ENCODE measurements at places on chromosomes 12 and 14. TPM values are rescaled to one million over a fixed set of nuclear protein-coding genes. Genes with fewer than 3 reads are reported as not detected.

GLS2 gene
- 7.3 TPM for total RNA-seq

DNA sequence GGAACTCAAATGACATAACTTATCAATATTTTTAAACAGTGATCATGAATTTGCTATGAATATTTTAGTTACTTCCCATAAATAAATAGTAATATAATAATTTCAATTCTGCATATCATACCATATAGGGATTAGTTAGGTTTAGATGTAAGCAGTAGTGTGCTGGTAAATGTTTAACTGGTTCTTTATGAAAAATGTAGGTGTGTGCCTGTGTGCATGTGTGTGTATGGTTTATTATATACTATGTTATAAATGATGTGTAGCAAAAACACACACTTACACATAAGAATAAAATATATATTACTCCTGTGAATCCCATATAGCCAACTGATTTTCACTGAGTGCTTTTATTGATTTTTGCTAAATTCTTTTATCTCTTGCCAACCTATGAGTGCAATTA is 14.0 kb upstream of the BHLHE41 start:
- no peak for DNase-seq

KRT73 gene
- total RNA-seq = not detected

OR4E2 gene
- total RNA-seq = not detected

CGRRF1 gene
- total RNA-seq = 10.0 TPM

DNA sequence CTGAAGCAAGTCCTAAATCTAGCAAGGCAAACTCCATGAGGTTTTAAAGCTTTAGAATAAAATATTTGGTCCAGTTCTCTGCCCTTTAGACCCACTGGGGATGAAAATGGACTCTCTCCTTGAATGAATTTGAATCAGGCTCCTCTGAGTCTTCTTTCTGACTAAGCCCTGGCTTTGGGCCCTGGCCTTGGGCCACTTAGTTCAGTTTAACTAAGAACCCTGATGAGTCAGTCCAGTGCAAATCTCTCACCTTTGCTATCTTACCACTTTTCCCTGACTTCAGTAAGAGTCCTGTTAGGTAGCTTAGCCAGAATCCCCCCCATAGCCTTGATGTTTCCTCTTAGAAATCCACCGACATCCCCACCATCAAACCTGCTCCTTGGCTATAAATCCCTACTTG is 427.5 kb downstream of the SNAPC1 start:
- DNase-seq = no peak

MTRFR gene
- total RNA-seq = 31.0 TPM

DNA sequence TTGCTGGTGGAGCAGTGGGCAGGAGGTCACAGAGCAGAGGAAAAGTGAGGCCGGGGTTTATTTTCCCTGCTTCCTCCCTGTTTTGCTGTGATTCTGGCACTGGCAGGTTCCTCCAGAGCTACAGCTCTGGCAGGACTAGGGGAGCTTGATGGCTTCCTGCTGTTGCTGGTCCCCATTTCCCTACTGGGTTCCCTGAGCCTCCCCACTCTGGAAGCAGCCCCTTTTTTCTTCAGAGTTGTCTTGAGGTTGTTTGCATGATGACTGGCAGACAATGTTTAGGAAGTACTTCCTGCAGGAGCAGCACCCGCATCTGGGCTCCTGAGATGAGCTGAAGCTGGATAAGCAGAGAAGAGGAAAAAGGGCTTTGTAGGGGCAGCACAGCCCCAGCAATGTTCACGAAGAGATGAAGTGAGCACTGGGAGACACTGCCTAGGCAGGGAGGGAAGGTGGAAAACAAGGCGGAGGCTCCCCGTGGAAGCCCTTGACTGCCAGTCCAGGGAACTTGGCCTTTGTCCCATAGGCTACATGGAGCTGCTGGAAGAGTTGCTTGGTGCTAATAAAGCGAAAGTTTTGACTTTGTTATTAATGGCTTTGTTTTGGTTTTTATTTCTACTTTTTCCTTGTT is 126.9 kb downstream of the SLC38A6 start:
- DNase-seq = no peak

MAPKAPK5 gene
- total RNA-seq = 54.3 TPM

DNA sequence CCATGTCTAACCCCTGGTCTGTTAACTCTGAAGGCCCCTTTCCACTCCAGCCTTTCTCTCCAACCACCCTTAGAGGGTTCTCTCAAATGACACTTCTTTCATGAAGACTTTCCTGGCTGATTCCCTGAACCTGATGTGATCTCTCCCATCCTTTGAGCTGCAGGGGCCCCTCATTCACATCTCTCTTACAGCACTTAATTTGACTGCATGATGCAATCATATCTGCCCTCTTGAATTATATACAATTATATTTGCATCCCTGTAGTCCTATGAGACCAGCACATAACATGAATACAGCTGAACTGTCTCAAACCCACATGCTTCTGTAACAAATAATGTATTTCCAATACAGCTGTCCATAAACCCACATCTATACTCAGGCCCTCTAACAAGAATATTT is 56.4 kb downstream of the PPP2R5E start:
- no peak for DNase-seq

CABP1 gene
- total RNA-seq = 1.1 TPM

NIN gene
- total RNA-seq = 72.8 TPM

GRCh38 chr12:53287741-53288216 is 7.6 kb upstream of the PFDN5 start:
- DNase-seq = peak; percentile 80

DNA sequence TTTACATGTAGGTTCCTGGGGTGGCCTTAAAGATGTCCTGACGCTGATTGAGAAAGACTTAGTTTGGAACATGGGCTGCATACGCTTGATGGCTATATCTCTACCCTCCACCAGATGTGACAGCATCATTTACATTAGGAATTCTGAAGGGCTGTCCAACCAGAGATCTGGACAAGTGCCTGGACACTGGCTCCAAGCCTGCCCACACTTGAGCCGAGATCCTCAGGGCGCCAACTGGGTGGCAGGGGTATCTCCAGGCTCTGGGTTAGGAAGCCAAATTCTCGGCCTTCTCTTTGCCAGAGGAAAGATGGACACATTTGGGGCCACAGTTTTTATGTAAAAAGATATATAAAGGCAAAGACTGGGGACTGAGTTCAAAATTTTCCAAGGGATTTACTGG is 246.3 kb downstream of the NTF3 start:
- DNase-seq = no peak

NEUROD4 gene
- not detected for total RNA-seq

DNA sequence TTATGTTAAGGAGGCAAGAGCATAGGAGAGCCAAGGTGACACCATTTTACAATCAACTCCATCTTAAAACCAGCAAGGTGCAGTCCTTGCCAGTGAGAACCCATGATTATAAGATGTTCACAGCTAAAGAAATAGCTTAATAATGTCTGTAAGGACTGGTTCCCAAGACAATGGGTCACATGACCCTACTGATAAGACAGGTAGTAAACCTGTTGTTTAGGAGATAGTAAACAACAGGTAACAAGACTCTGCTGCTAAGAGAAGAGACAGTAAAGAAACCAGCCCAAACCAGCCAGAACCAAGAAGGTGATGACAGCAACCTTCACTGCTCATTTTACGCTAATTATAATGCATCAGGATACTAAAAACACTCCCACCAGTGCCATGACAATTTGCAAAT is 23.2 kb upstream of the BCAT1 start:
- DNase-seq = no peak

DNA sequence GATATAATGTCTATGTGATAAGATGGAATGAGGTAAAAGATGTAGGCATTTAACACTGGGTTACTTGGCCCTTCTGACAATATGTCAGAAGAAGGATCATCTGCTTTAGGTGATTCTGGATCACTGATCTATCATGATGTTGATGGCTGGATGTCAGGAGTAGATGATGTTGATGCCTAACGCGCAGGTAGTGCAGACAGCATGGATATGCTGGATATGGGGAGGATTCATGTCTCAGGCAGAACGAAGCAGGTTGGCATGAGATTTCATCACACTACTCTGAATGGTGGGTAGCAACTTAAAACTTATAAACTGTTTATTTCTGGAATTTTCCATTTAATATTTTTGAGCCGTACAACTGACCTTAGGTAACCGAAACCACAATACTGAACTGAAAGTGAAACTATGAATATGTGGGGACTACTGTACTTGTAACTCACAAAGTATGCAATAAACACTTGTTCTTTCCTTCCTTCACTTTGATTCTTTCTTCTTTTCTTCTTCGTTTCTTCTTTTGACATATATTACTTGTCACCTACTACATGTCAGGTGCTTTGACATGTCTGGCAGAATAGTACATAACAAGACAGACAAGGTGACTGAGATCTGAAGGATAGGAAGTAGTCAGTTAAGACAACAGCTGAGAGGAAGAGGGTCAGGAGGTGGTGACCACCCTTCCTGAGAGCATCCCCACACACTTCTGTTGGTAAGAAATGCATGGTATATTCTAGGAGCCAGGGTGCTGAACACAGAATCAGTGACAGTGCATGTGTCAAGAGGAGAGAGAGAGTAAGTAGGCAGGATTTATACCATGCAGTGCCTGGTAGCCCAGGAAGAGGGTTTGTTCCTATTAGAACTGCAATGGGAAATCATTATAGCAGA is 238.8 kb downstream of the PPFIA2 start:
- DNase-seq = no peak

TOMM20L gene
- total RNA-seq = not detected

DNA sequence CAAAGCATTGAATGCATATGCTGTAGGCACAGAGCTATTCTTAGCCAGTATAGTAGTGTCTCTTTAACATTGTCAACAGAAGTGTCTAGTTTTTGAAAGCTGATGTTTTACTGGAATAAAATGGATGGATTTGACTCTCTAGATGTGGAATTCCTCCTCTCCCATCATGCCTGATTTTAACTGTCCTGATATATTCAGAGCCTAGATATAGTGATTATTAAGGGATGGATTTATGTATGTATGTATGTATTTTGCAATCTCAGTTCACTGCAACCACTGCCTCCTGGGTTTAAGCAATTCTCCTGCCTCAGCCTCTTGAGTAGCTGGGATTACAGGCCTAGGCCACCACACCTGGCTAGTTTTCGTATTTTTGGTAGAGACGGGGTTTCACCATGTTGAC is 144.8 kb upstream of the NAV3 start:
- no peak for DNase-seq

GRCh38 chr14:92651758-92652406 is 96.5 kb downstream of the LGMN start:
- DNase-seq = peak; percentile 69

PRIMA1 gene
- not detected for total RNA-seq

DNA sequence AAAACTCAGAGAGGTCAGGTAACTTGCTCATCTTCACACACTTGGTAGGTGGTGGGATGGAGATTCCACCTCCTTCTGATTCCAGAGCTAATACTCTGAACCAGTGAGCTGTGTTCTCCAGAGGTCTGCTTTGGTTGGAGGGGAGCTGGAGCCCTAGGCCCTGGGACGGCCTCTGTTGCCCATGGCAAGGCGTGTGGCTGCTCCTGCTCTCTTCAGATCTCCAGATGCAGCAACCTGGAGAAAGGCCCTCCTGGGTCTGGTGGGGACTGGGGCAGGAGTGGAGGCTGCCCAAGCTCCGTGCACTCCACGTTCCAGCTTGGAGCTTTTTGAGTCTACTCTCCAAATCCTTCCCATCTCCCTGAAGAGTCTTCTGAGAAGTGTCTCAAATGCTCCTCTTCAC is 10.7 kb downstream of the CCND2 start:
- DNase-seq = no peak

TFCP2 gene
- 27.9 TPM for total RNA-seq

STYX gene
- 13.0 TPM for total RNA-seq

GRCh38 chr14:57987051-57987450 is 121.2 kb upstream of the SLC35F4 start:
- no peak for DNase-seq

- DNase-seq = no peak
These were observed 14.5 kb upstream of the NAV3 start for GRCh38 chr12:77816196-77816595.

GRCh38 chr12:60174941-60175340 is 579.1 kb downstream of the SLC16A7 start:
- DNase-seq = no peak
